ENCODE measurements at places on chromosomes 13 and 19. TPM values are rescaled to one million over a fixed set of nuclear protein-coding genes. Genes with fewer than 3 reads are reported as not detected.

Gene LIM2
- not detected for total RNA-seq

Gene PPAN
- 74.4 TPM for total RNA-seq

Gene CRX
- total RNA-seq = not detected

Gene HNRNPL
- 779 TPM for total RNA-seq

Gene RRAS
- 17.7 TPM for total RNA-seq

Gene PRSS57
- total RNA-seq = not detected

Gene PSG6
- not detected for total RNA-seq

Gene ELANE
- total RNA-seq = not detected

Gene KLK6
- 0.69 TPM for total RNA-seq

Gene CATSPERD
- total RNA-seq = not detected

GRCh38 chr13:31587698-31588266, 151.5 kb upstream of the RXFP2 start:
- H3K27me3 ChIP-seq = no peaks in the 10 kb centered on the region
- DNase-seq = no peak
- no peaks in the 10 kb centered on the region for H3K36me3 ChIP-seq
- H3K4me1 ChIP-seq = no peaks in the 10 kb centered on the region

GRCh38 chr13:71320452-71320851, 546.6 kb downstream of the DACH1 start:
- no peaks in the 10 kb centered on the region for H3K4me1 ChIP-seq
- DNase-seq = peak; percentile 51
- no peak overlapping the region for H3K4me3 ChIP-seq
- no peak overlapping the region for H3K27ac ChIP-seq

DNA sequence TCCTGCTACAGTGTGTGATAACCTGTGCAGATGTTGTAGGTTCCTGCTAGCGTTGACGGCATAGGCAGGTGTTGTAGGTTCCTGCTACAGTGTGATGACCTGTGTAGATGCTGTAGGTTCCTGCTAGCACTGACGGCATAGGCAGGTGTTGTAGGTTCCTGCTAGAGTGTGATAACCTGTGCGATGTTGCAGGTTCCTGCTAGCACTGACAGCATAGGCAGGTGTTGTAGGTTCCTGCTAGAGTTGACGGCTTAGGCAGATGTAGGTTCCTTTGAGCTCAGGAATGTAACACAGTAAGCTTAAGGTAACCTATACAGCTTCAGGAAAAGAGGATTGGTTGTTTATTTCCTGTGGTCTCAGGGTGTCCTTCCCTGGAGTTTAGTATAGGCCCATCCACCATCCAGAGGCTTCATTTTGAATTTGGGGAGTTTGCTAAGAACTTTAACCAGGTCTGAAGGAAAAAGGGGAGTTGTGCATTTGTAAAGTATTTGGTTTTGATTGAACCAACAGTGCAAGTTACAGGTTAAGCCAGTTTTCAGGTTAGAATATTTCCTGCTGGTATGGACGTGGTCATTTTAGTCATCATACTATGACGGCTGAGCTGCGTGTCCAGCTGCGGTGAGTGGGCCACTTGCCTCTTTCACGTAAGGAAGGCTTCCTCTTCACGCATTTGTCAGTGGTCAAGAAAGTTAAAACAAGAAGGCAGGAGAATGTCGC, 53.8 kb downstream of the ATP11A start:
- no peak for DNase-seq
- no peaks in the 10 kb centered on the region for H3K27me3 ChIP-seq
- H3K4me1 ChIP-seq = peaks cover 4% of the 10 kb centered on the region
- H3K36me3 ChIP-seq = no peaks in the 10 kb centered on the region

DNA sequence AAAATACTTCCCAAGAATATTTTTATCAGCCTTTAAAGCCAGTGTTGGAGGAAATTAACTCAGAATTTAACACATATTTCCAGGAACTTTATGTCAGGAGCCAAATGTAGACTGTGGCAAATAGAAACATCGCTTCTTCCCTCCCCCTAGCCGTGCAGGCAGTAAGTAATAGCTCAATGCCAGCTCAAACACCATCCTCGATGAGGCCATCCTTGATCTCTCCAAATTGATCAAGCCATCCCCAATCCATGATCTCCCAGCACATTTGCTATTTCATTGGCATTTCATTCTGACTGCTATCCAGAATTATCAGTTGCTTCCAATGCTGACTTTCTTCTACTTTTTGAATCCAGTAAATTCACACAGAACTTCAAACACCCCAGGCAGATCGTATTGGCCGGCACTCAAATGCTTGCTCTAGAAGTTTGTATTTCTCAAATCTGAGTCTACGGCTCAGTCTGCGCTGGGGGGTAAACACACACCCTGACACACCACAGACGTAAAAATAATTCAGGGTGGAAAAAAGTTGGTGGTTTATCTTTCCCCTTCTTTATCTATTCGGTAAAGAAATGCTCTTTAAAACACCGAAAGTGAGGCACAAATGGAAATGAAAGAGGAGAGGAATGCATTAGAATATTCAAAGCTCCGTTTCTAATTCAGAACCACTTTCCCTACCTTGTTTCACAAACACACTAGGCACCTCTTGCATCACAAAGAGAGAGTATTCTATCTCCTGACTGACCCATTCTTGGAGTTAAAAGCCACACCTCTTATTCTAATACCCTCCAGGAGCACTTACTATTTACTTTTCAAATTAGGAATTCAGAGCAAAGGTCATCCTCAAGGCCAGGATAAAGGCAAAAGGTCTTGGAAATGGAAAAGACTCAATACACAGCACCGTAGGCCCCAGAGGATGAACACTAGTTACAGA, 991 bp downstream of the OBI1 start:
- H3K27me3 ChIP-seq = peaks cover 4% of the 10 kb centered on the region
- H3K27ac ChIP-seq = peak overlapping the region; percentile 83
- peak overlapping the region; percentile 71 for H3K4me3 ChIP-seq
- no peak for DNase-seq

DNA sequence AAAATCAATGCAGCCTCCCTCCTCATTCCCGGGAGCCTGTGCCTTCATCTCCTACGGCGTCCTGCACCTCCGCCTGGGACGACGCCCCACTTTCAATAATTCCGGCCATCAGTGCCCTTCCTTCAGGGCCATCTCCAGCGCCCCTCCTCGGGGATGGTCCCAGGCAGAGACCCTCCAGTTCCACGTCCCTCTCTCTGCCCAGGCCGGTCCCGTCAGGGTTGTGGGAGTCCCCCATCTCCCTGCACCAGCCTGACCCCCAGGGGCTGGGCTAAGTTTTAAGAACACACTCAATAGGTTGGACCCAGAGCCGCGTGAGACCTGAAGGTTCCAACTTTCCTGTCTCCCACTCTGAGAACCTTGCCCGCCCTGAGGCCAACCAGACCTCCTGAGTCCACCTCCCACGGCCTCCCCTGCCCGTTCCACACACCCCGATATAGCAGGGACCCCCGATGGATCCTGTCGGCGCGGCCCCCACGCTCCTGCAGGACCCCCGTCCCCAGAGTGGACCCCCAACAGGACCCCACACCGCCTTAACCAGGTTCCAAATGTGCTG, 646 bp downstream of the TMEM161A start:
- H3K27ac ChIP-seq = no peak overlapping the region
- H3K4me3 ChIP-seq = peak overlapping the region; percentile 75

GRCh38 chr13:105497597-105497996, 1037.9 kb downstream of the EFNB2 start:
- H3K36me3 ChIP-seq = no peaks in the 10 kb centered on the region
- no peaks in the 10 kb centered on the region for H3K27me3 ChIP-seq
- no peaks in the 10 kb centered on the region for H3K4me1 ChIP-seq
- no peak overlapping the region for H3K27ac ChIP-seq

- H3K36me3 ChIP-seq = no peaks in the 10 kb centered on the region
- no peak overlapping the region for H3K4me3 ChIP-seq
- H3K27ac ChIP-seq = no peak overlapping the region
- no peak for DNase-seq
- no peaks in the 10 kb centered on the region for H3K27me3 ChIP-seq
- no peaks in the 10 kb centered on the region for H3K4me1 ChIP-seq
These were observed 67.8 kb upstream of the ZDHHC20 start for GRCh38 chr13:21526707-21527540.

DNA sequence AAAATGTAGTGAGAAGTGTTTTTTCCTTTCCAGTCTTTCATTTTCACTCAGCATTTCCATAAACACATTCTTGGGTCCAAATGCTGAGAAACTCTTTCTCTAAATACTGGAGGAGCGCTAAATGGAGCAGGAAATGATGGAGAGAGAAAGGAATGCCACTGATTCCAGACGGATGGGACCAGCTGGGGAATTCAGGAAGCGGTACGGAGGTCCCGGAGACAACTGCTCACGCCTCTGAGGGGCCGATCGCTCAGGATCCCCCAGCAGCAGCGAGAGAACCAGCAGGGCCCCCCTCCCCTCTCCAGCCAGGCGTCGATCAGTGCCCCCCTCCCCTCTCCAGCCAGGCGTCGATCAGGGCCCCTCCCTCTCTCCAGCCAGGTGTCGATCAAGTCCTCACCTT, 13.2 kb downstream of the RASA3 start:
- no peaks in the 10 kb centered on the region for H3K36me3 ChIP-seq
- peak overlapping the region; percentile 48 for H3K4me3 ChIP-seq
- H3K27ac ChIP-seq = no peak overlapping the region

- no peaks in the 10 kb centered on the region for H3K27me3 ChIP-seq
- H3K4me3 ChIP-seq = no peak overlapping the region
- no peak overlapping the region for H3K27ac ChIP-seq
- DNase-seq = no peak
These were observed 7.9 kb upstream of the RNASEH2B start for GRCh38 chr13:50901701-50902100.

GRCh38 chr19:57269515-57270250, 10.6 kb upstream of the ZNF460 start:
- H3K4me1 ChIP-seq = no peaks in the 10 kb centered on the region
- H3K36me3 ChIP-seq = no peaks in the 10 kb centered on the region
- H3K27me3 ChIP-seq = no peaks in the 10 kb centered on the region
- no peak overlapping the region for H3K27ac ChIP-seq
- DNase-seq = no peak

DNA sequence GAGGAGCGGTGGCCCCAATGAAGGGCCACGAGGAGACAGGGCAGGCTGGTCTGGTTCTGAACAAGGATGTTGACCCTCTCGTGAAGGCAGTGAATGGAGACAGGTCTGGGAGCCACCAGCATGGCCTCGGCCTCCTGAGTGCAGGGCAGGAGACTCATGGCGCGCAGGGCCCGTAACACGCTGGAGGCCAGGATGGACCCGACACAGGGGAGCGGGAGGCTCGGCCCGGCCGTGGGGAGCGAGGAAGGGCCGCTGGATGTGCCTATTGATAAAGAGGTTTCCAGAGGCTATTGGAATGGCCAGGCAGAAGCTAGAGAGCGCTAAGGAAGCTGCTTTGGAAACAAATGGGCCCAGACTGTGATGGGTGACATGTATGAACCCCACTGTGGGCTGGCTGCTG, 132.5 kb downstream of the STK24 start:
- H3K27ac ChIP-seq = no peak overlapping the region
- H3K27me3 ChIP-seq = no peaks in the 10 kb centered on the region
- peaks cover 4% of the 10 kb centered on the region for H3K36me3 ChIP-seq
- no peak overlapping the region for H3K4me3 ChIP-seq
- peaks cover 6% of the 10 kb centered on the region for H3K4me1 ChIP-seq

DNA sequence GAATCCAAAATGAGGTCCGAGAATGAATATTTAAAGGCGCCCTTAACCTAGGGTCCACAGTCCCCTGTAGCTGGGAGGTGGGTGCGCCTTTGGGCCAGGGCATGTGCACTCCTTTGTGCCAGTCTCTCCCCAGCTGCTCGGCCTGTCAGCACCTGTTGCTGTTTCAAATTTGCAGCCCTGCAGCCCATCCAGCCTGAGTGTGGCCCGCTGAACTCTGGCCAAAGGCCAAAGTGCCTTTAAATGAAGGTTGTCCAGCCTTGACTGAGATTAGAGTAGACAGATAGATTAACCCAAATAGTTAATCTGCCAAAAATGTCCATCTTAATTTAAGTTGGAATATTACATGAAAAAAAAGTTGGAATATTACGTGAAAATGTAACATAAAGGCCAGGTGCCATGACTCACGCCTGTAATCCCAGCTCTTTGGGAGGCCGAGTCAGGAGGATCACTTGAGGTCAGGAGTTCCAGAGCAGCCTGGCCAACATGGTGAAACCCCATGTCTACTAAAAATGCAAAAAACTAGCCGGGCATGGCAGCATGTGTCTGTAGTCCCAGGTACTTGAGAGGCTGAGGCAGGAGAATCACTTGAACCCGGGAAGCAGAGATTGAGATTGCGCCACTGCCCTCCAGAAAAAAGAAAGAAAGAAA, 25.3 kb downstream of the TPT1 start:
- DNase-seq = no peak
- H3K4me1 ChIP-seq = no peaks in the 10 kb centered on the region
- no peak overlapping the region for H3K4me3 ChIP-seq
- H3K36me3 ChIP-seq = no peaks in the 10 kb centered on the region
- H3K27ac ChIP-seq = no peak overlapping the region

GRCh38 chr19:45404557-45405434, at the start of gene PPP1R13L:
PPP1R13L (minus strand) TSS chr19:45405069; CDS start chr19:45398318, 6,751 bp downstream.
- peaks cover 3% of the 10 kb centered on the region for H3K4me1 ChIP-seq
- DNase-seq = peak; percentile 93
- H3K27ac ChIP-seq = peak within 1 kb of the TSS; percentile 99

GRCh38 chr19:6038634-6039405, 60.9 kb upstream of the RANBP3 start:
- DNase-seq = no peak
- no peaks in the 10 kb centered on the region for H3K36me3 ChIP-seq
- no peak overlapping the region for H3K27ac ChIP-seq
- H3K27me3 ChIP-seq = no peaks in the 10 kb centered on the region
- no peak overlapping the region for H3K4me3 ChIP-seq
- no peaks in the 10 kb centered on the region for H3K4me1 ChIP-seq

- no peaks in the 10 kb centered on the region for H3K36me3 ChIP-seq
- no peaks in the 10 kb centered on the region for H3K27me3 ChIP-seq
- no peak for DNase-seq
- H3K27ac ChIP-seq = no peak overlapping the region
These were observed 4.8 kb downstream of the GNA15 start for GRCh38 chr19:3140667-3141038.

DNA sequence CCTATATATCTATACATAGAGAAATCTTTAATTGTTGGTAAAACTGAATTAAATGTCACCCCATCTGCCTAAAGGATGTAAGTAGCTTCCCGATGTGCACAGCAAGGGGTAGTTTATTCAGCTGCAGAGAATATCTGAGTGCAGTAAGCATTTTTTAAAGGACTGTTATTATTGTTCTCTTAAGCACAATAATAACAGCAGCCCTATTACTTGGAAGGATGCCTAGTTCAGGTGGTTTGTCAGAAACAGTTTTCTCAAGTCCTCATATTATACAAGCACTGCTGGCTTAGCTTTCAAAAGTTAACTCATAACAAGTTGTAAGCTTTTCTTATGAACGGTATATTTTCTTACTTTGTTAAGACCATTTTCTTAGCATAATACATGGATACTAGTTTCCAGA, 142.6 kb downstream of the CRYL1 start:
- H3K4me3 ChIP-seq = no peak overlapping the region
- no peaks in the 10 kb centered on the region for H3K4me1 ChIP-seq
- no peaks in the 10 kb centered on the region for H3K36me3 ChIP-seq
- no peak for DNase-seq

GRCh38 chr13:114174529-114174961, 4.5 kb upstream of the CFAP97D2 start:
- no peaks in the 10 kb centered on the region for H3K4me1 ChIP-seq
- no peak for DNase-seq
- H3K27ac ChIP-seq = no peak overlapping the region
- no peak overlapping the region for H3K4me3 ChIP-seq

Measured in H1 (cell line).